Left colon (tissue), 2 donors: ENCODE measurements at places on chromosomes 12 and 14. TPM values are rescaled to one million over a fixed set of nuclear protein-coding genes. Genes with fewer than 3 reads are reported as not detected.

DNA sequence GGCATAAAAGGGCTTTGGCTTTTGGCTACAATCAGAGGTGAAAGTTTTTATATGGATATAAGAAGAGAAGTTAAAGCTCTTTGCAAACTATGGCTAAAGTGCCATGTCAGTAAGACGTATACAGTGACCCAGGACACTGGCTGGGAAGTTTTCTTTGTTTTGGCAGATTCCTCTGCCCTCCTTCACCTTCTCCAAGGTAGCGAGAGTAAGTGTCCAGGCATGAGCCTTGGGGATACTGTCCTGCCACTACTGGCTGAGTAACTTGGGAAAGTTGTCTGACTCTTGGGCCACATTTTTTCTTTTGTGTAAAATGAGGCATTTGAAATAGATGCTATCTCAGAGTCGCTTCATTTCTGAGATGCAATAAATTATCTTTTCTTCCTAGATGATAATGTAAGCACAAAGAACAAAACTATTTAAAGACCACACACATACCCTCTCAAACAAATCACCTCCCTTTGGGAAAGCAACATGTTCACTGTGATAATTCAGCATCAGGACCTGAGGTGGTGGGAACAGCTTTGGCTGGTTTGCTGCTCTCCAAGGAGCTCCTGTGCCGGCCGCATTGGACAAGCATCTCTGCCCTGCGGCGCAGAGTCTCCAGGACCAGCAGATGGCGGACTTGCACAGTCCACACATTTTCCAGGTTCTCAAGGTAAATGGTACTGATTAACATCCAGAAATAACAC, 106.3 kb downstream of the PTCSC3 start:
- DNase-seq, result peak; percentile 32

DNA sequence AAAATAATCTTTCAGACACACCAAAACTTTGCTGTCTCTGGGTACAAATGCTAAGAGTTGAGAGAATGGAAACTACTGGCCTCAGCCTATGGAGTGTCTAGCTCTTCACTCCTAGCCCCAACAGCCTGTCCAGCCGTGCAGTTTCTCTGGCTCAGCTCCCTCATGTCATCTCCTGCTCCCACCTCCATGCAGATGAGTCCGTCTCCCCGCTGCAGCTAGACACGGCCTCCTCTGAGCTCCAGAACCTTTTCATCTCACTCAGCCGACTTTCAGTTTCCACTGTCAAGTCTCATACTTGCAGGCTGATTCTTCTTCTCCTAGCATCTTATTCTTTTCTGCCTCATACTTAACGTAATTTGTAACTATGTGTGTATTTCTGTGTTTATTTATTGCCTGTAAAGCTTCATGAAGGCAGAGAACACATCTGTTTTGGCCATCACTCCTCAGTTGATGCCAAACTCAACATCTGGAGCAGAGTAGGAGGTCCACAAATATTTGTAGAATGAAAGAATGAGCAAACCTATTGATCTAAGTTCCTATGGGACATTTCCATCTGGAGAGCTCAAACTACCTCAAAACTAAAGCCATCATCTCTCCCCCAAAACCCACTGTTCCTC, 139.8 kb upstream of the PWP1 start:
- no peak for DNase-seq

DNA sequence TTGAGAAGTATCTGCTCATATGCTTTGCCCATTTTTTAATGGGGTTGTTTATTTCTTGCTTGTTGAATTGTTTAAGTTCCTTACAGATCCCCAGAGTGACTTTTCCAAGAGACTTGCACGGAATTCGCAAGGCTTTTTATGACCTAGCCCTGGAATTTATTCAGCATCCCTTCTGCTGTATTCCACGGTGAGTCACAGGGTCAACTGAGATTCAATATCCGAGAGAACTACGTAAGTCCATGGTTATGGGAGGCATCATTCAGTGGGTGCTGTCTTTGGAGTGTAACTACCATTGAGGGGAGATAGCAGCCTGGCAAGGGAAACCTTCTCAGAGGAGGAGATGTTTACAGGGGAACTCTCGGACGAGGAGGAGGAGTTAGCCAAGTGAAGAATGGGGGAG, 20.9 kb upstream of the GPRC5A start:
- DNase-seq, result no peak

GALNT9 gene
- not detected for total RNA-seq

TPH2 gene
- not detected for total RNA-seq

PRPH gene
- 5.5 TPM for total RNA-seq

GLIPR1L1 gene
- total RNA-seq, result not detected
